Stomach (tissue), 19 donors: ENCODE measurements at places on chromosomes 2 and 18. TPM values are rescaled to one million over a fixed set of nuclear protein-coding genes. Genes with fewer than 3 reads are reported as not detected.

The OR6B2 gene
- total RNA-seq = not detected

The EN1 gene
- total RNA-seq = not detected

The XIRP2 gene
- total RNA-seq = not detected

The CPO gene
- total RNA-seq = not detected

The TUBB8B gene
- total RNA-seq = not detected

The ANKRD30BL gene
- total RNA-seq = not detected

The CCDC141 gene
- total RNA-seq = 1.2 TPM

The VWA3B gene
- not detected for total RNA-seq

The GNAL gene
- 5.3 TPM for total RNA-seq

DNA sequence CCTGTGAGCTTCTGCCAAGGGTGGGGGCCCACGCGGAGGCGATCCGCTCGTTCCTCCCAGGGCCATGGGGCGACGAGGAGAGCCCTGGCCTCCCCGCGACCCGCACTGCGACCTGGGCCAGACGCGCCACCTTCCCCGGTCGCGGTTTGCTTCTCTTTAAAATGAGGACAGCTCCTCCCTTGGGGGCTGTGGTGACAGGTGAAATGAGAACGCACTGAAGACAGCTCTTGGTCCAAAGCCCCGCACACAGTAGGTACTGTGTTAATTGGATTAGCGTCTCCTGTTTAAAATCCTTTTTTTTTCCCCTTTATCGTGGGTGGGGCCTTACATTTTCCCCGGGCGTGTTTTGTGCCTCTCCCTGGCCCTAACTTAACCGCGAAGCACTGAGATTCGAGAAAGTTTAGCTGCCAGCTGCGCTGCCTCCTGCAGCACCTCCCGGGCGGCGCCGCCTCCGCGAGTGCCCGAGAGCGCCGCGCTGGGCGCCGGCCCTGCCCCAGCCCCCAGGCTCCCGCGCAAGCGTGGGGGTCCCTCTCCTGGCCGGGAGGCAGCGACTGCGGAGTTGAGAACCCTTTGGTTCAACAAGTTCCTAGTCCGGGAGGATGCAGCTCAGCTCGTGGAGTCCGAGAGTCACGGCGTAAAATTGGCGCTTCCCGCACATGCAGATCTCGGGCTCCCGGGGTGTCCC is 1.1 kb downstream of the HPCAL1 start:
- peak; percentile 61 for DNase-seq

DNA sequence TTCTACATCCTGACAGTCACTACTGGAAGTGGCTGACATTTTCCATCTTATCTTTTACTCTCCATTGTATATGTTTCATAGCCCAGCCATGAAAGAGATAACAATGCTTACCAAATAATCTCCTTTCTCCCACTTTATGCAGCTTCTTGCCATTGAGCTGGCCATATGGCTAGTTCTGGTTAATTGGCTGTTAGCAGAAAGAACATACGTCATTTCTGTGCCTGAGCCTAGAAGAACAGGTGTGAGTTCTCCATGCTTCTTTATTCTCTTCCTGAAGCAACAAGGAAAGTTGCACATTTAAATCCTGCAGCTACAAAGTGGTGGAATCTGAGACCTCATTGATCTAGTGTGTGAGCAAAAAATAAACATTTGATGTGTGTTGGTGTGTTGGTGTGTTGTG is 82.0 kb upstream of the FSHR start:
- DNase-seq = no peak

- DNase-seq = no peak
Observed at GRCh38 chr2:205212357-205212756, 469.9 kb upstream of the NRP2 start.

- DNase-seq = no peak
Observed at GRCh38 chr2:181396256-181397123, 60.7 kb upstream of the ITGA4 start.

GRCh38 chr2:208674919-208675318 is 268.3 kb downstream of the PTH2R start:
- DNase-seq = peak; percentile 5

- no peak for DNase-seq
Observed at GRCh38 chr18:45786941-45787340, 38.5 kb upstream of the SIGLEC15 start.

DNA sequence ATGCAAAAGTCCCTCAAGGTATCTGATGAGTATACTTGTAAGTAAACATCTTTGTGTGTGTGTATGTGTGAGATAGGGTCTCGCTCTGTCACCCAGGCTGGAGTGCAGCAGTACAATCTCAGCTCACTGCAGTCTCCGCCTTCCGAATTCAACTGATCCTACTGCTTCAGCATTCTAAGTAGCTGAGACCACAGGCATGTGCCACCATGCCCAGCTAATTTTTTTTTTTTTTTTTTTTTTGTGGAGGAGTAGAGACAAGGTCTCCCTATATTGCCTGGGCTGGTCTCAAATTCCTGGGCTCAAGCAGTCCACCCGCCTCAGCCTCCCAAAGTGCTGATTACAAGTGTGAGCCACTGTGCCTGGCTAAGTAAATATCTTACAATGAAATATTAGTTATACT is 23.2 kb downstream of the ADAM17 start:
- no peak for DNase-seq

GRCh38 chr2:121547646-121548045 is 17.0 kb downstream of the RNU4ATAC start:
- DNase-seq = no peak

DNA sequence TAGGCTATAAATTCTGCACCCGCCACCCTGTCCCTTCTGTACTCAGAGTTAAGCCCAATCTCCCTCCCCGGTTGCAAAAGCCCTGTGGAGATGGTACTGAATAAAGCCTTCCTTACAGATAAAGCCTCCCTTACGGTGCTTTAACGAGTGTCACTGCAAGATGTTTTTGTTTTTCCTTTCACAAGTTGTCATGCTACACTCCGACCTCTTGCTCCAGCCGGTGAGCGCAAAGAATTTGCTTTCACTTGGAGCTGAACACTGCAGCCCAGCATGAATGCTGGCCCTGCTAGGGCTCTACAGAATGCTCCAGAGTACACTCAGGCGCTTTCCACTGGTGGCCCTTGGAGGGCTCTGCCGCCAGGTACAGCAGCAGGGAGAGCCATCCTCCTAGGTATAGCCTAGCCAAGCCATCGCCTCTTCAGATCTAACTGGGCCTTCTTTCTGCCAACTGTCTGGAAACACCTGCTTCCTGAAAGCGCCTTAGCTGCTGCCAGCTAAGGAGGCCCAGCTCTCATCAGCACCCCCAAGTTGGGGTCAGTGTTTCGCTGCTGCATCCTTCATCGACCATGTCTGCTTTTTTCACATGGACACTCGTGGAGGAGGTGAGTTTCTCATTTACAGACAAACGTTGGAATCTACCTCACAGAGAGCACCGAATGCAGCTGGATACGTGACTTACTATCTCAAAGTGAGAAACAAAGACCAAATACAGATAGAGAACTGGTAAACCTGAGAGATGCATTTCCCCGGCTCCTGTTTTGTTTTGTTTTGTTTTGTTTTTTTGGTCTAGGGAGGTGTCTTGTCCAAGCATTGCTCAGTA is 13.4 kb upstream of the CREG2 start:
- no peak for DNase-seq

DNA sequence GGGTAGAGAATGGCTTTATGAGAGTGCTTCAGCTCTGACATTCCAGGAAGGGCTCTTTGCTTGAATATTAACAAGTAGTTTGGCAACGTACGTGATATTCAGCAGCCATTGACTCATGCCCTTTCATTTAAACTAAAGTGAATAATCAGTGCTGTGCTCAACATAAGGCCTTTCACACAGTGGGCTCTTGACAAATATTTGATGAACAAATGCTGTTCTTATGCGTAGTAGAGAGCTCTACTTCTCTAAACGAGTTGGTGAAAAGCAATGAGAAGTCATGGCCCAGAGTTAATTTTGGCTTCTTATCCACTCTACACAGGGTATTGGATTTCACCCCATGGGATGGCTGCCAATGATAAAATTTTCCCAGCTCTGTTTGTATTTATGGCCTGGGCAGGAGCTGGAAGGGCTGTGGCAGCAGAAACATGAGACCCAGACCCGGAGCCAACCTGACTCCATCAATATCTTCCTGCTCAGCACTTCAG is 338.9 kb downstream of the CCDC85A start:
- peak; percentile 41 for DNase-seq

- DNase-seq = no peak
Observed at GRCh38 chr2:186570604-186571003, 19.3 kb upstream of the ITGAV start.

GRCh38 chr18:59460072-59460420 is 101.0 kb upstream of the LMAN1 start:
- DNase-seq = no peak

- no peak for DNase-seq
Observed at GRCh38 chr18:57833441-57834101, 30.5 kb upstream of the ATP8B1 start.

DNA sequence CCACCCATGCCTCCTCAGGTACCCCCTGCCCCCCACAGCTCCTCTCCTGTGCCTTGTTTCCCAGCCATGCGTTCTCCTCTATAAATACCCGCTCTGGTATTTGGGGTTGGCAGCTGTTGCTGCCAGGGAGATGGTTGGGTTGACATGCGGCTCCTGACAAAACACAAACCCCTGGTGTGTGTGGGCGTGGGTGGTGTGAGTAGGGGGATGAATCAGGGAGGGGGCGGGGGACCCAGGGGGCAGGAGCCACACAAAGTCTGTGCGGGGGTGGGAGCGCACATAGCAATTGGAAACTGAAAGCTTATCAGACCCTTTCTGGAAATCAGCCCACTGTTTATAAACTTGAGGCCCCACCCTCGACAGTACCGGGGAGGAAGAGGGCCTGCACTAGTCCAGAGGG is 803 bp upstream of the DES start:
- DNase-seq = no peak

- no peak for DNase-seq
Observed at GRCh38 chr18:49481317-49481716, 5.7 kb downstream of the C18orf32 start.

DNA sequence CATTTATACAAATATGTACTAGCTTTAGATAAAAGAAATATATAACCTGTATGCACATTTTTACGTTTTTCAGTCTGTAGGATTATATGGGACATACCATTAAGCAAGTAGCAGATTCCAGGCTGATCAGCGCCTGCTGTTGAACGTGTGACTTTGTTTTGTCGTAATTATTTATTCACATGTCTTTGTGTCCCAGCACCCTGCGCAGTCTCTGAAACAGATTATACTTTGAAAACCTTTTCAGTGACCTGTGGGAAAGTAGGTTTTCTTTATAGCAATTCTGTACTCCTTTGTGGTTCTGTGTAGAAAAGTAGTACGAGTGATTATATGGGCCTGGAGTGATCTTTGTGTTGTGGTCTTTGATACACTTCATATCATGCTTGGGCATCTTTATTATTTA is 68.5 kb downstream of the MTA3 start:
- DNase-seq = no peak

GRCh38 chr18:58313491-58314032 is 269.5 kb downstream of the NEDD4L start:
- peak; percentile 82 for DNase-seq

DNA sequence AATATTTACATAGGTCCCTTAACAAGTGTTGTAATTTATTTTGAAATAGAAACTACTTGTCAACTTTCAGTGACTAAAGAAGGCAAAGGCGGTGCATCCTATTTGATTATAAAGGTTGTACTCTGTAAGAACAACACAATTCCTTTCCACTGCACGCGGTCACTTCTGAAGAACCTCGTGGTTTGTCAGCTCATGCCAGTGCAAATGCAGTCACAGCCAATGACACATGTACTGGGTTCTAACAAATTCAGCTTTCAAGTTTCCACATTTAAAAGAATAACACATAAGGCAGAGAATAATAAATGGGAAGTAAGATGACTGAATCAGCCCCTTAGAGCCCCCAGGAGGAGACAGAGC is 39.7 kb downstream of the CYB5A start:
- DNase-seq = no peak

- no peak for DNase-seq
Observed at GRCh38 chr2:198134293-198134955, 330.0 kb downstream of the PLCL1 start.

DNA sequence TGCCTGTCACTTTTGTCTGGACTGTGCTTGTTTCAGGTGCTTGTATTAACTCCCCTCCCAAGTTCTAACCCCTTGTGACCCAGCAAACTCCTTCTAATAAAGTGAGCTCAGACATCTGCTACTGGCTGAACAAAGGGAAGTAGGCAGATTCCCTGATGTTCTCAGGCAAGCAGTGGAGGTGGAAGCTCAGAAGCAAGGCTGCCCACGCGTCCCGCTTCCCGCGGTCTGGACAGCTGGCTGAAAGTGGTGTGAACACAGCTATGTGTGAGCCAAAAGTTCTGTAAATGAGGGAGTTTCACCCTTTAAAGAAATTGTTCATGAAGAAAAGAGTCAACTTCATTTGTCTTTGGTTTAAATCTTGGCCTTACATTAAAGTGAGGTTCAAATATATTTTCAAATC is 40.0 kb downstream of the NAPG start:
- DNase-seq = no peak

- no peak for DNase-seq
Observed at GRCh38 chr2:182241936-182242335, 184.9 kb downstream of the PDE1A start.

- DNase-seq = no peak
Observed at GRCh38 chr2:27909901-27910300, 19.4 kb downstream of the BABAM2 start.

DNA sequence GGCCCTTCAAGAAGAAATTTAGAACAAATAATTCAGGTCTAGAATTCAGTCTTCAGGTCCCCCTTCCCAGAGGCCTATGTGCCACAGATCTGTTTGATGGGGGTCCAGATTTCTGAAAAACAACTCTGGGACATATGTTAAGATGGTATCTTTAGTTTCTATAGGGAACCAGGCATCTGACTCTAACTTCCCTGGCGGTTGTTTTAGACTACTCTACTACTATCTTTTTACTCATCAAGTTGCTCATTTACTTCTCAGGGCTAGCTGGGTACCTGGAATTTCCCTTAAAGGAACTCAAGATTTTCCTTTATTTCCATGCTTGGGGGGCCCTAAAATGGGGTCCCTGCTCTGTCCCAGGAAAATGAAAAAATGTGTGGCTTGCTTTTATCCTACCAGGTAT is 114.7 kb upstream of the RAB6C start:
- DNase-seq = no peak
